GDM1 (cell line): ENCODE measurements at places on chromosomes 1 and 21.

- DNase-seq = no peak
Measured at GRCh38 chr1:224637515-224637914, 21.4 kb downstream of the CNIH3 start.

DNA sequence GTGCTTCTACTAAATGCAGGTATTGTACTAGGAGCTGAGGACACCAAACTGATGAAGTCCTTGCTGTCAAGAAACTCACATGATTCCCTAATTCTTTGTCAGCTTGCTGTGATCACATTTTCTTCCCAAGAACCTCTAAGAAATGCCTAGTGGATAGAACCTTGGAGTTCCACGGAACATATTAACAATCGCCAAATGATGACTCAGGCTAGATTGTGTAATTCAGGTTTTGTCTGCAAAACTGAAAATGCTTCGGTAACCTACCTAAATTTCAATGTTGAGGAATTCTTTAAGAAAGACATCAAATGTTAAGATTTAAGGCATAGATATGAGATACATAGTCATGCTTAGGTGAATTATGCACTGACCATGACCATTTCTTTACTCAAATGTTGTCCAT is 1.7 kb upstream of the GADD45A start:
- DNase-seq = no peak

DNA sequence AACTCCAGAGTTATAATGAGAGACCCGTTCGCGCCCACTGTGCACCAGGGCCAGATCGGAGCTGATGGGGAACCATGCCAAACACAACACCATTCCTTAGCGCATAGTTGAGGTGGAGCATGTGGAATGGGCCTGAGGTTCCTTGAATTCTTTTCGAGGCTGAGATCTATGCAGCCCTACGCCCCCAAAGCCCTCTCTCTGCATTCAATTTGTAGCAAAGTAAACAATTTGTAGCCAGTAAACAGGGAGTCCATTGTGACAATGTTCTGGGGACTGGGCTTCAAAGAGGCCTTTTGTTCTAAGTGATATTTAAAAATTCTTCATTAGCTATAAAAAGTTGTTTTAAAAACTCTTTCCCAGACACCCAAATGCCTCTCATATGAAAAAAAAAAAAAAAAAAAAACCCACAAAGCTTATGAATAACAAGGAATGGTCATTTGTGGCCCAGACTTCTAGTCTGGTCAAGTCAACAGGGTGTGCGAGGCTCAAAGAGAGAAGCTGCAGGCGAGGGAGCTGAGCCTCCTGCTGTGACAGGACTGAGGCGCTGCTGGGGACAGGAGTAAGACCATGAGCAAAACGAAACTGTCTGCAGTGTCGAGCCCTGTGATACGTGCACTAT is 30.6 kb upstream of the KCNE2 start:
- no peak for DNase-seq

GRCh38 chr21:26967062-26967913 is at the start of gene ADAMTS5:
Gene ADAMTS5 (minus strand): TSS chr21:26967088. CDS start chr21:26966391, 697 bp downstream.
- no peak for DNase-seq

GRCh38 chr1:93453911-93454310 is 6.0 kb downstream of the FNBP1L start:
- no peak for DNase-seq

DNA sequence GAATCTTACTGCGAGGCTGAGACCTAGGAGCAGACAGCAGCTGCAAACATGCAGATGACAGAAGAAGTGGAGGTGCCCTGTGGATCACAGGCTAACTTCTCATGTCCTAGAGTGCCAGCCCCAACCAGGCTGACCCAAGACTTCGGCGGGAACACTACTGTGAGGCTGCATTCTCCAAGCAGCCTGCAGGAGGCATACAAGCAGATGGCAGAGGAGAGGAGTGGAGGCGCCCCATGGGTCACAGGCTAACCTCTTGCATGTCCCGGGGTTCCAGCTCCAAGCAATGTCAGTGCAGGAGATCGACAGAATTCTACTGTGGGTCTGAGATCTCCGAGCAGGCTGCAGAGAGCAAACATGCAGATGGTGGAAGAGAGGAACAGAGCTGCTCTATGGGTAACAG is 98.1 kb upstream of the ZNF678 start:
- no peak for DNase-seq

GRCh38 chr21:33265664-33266049 is 510 bp upstream of the IL10RB start:
- no peak for DNase-seq

- no peak for DNase-seq
Measured at GRCh38 chr1:158199849-158200248, 19.2 kb downstream of the CD1D start.

DNA sequence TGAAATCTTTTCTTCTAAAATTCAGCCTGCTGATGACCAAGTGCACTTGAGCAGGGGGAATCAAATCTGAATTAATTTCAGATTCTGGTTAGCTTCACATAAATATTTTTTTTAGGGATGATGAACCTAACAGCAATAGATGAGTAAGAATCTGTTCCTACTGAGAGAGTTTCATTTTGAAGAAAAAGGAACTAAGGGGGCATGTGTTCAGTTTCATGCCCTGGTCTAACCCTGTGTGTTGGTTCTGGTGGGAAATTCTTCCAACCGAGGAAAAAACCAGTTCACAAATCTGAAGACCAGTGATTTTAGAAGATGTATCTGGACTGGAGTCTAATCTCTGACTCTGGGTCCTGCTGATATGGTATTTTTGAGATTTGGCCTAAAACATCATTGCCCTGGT is 13.7 kb downstream of the SELL start:
- DNase-seq = no peak

GRCh38 chr1:174118751-174119150 is 40.6 kb upstream of the RABGAP1L start:
- no peak for DNase-seq

- DNase-seq = no peak
Measured at GRCh38 chr1:241639623-241640148, 483 bp downstream of the CHML start.

- DNase-seq = no peak
Measured at GRCh38 chr1:217813031-217813430, 181.9 kb downstream of the SPATA17 start.

DNA sequence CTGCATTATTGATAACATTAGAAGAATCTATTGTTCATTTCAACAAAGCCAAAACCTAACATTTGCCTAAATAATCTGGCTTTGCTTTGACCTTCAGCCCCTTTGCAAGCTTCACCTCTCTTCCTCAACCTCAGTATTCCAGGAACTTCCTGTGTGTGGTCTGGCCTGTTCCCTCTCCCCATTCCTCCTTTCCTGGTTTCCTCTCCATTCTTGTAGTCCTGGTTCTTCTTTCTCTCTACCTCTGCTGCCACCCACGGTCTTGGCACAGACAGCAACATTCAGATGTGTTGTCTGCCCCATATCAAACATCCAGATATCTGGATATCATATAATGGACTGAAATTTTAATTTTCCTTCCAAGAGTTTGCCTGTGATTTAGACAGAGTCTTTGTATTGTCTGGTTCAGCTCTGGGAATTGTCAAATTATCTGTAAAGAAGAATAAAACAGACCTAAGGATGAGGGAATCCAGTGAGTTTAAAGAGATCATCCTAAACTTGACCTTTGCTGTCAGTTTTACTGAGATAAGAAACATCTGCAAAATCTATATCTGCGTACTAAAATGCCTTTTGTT is 148.1 kb upstream of the KCTD3 start:
- no peak for DNase-seq

DNA sequence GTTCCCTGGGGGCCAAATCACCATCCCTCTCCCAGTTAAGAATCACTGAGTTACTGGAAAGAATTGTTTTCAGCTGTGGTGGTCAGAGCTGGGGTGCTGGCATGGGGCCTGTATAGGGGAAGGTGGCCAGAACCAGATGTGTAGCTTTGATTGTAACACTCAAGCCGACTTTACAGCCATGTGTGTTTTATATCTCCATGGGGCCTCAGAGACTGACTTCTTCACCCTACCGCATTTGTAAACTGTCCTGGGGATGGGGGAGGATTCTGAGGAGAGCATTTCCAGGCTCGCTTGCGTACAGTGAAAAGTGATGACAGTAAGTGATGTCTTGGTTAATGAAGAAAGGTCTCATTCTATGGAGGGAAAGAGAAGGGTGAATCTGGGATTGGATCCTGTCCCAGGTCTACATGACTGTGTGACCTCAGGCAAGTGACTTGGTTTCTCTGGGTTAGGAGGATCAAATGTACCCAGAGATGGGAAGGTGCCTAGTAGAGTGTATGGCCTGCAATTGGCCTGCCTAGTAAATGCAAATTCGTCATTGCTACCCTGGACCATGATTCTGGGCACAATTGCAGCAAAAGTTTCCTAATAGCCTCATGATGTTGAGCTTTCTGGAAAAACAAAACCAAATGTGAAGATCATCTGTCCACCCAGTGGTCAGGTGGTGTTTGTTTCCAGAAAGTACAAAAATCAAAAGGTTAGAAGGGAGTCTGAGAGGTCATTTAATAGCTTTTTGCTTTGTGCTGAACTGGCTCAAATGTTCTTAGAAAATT is 49.7 kb upstream of the RCC2 start:
- DNase-seq = no peak

DNA sequence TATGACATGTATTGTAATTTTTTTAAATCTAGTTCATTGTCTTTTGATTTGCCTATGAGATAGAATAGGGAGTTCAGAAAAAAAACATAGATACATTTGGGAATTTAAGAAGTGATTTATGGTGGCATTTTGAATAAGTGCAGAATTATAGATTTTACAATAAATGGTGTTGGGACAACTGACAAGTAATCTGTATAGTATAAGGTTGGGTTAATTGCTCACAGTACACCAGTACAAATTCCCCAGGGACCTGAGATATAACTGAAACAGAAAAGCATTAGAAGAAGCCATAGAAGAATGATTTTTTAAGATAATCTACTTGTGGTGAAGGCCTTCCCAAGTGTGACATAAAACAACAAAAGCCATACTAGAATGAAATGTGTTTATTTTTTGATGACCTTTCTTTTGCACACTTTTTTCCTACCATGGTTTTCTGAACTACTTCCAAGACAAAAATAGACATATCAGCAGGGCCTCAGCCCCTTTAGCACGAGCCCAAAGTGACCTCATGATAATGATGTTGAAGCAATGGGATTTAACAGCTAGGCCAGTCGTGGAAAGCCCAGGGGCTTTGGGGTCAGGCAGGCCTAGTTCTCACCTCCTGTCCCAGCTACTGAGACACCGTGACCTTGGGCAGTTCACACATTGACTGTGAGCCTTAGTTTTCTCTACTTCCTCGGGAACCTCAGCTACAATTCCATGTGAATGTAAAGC is 87.4 kb downstream of the GREM2 start:
- no peak for DNase-seq

DNA sequence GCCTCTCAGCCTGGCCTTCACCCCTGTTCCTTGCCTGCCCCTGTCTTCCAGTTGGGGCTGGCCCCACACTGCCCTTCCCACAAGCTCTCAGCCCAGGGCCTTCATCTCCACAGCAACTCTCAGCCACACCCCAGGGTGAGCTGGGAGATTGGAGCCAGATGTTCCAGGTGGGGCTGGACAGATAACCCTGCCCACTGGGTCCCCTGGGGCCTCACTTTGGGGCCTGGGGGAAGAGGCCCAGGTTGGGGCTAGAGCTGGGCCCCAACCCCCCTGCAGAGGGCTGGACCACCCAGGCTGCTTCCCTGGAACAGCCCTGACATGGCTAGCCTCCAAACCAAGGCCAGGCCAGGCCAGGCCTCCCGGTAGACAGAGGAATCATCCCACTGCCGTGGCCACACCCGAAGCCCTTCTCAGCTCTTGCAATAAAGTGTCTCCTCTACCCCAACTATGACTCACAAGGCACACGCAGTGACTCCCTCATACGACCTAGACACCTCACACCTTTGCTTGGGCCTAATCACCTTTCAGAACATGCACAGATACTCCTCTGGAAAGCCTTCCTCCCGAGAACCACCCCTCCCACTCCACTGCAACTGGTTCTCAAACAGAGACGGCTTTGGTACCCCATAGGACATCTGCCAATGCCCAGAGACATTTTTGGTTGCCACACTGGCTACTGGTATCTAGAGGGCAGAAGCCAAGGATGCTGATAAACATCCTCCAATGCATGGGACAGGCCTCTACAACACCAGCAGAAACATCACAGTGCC is 22.2 kb downstream of the SLC2A1 start:
- DNase-seq = no peak

DNA sequence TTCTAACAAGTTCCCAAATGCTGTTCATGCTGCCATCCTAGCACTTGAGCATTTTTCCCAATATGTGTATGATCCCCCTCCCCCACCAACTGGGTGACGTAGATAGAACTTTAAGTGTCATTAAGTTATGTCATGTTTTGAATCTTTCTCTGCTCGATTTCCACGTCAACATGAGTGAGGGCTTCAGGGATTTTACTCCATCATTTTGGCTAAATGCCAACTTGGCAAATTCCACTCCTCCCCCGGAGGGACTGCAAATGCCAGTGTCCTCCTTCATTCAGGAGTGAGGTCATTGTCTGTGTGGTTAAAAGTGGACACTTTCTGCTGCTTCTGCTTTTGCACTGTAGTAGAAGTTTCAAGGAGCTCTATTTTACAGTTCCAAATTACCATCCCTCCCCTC is 201.7 kb downstream of the FGGY start:
- DNase-seq = no peak

- DNase-seq = no peak
Measured at GRCh38 chr1:170696591-170697290, 32.8 kb downstream of the PRRX1 start.

DNA sequence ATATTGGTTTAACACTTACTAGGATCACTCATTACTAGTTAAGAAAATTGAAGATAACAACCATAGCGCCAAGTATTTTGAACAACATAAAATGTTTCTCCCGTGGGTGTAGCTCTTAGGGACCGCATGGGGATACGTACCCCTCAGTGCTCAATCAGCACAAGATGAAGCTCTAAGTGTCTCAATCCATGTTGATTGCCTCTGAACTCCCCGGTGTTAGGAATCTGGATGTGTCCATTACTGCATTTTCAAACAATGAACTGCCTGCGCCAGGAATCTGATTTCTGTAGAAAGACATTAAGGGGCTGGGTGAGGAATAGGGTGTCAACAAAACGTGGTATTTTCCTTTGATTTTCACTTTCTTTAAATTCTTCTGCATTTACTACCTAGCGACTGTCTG is 100.2 kb downstream of the LMO4 start:
- DNase-seq = no peak

GRCh38 chr1:77015748-77016341 is 148.6 kb downstream of the ST6GALNAC5 start:
- DNase-seq = no peak

DNA sequence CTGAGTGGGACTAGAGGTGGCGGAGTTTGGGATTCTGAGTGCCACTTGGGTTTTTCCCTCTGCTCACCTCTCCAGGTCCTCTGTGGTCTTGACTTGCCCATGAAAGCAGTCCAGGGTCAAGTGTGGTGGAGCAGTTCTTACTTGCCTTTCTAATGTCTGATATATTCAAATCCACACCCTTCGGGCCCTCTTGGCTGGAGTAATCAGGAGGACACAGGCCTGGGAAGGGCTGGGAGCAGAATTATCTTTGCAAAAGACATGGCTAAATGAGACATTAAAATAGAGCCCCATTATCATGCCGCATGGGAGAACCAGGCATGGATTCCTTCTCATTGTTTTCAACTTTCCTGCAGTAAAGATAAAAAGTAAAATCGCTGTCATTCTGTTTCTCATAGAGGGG is 74.0 kb downstream of the NFASC start:
- DNase-seq = no peak

GRCh38 chr1:186780076-186780475 is 48.7 kb upstream of the PLA2G4A start:
- DNase-seq = no peak

GRCh38 chr1:218299416-218299815 is 14.3 kb downstream of the RRP15 start:
- DNase-seq = no peak

- peak; percentile 47 for DNase-seq
Measured at GRCh38 chr1:95252422-95252821, 18.4 kb downstream of the RWDD3 start.
